Activated CD8-positive, alpha-beta memory T cell treated with anti-CD3 and anti-CD28 coated beads, Interleukin-2, amount 10 ng/mL, durations not matched to agents 7 days and 5 days (primary cell): ENCODE measurements at places on chromosomes 2 and 18. TPM values are rescaled to one million over a fixed set of nuclear protein-coding genes. Genes with fewer than 3 reads are reported as not detected.

TET3 gene
- 13.7 TPM for total RNA-seq

ADD2 gene
- 1.2 TPM for total RNA-seq

ANTXR1 gene
- not detected for total RNA-seq

CSRNP3 gene
- total RNA-seq: not detected

GREB1L gene
- total RNA-seq: not detected

CENPO gene
- 57.4 TPM for total RNA-seq

ACMSD gene
- total RNA-seq: not detected

GRCh38 chr18:22368021-22368420 is 49.7 kb downstream of the CTAGE1 start:
- DNase-seq: no peak
- no peaks in the 10 kb centered on the region for H3K36me3 ChIP-seq
- H3K4me1 ChIP-seq: no peaks in the 10 kb centered on the region
- no peak overlapping the region for H3K27ac ChIP-seq
- no peak overlapping the region for H3K4me3 ChIP-seq

DNA sequence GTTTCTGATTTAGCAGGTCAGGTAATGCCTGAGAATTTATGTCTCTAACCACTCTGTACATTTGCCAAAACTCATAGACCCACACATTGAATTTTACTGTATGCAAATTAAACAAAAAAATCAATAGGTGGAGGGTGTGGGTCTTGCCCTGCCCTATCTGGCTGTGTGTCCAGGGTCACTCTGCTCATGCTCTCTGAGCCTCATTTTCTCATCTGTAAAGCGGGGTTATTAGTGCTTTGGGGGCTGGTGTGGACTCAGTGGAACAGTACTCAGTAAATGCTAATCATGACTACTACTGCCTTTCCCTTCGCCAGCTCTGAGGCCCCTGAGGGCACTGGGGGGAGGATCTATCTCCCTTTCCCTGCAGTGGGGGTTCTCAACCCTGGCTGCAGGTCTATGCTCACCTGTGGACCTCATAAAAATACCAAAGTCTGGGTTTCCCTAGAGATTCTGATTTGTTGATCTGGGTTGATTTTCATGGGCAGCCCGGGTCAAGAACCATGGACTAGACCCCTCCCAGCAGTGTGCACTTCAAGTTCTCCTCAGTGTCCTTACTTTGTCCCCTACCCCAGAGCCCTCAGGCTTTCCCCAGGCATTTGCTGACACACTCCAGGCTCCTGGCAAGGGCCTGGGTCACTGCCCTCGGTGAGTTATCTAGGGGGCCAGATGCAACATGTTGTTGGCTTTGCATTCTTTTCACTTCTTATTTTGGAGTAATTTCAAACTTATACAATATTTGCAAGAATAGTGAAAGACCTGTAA is 27.5 kb downstream of the MTHFD2 start:
- no peak for DNase-seq
- no peaks in the 10 kb centered on the region for H3K27me3 ChIP-seq
- peaks cover 11% of the 10 kb centered on the region for H3K4me1 ChIP-seq

DNA sequence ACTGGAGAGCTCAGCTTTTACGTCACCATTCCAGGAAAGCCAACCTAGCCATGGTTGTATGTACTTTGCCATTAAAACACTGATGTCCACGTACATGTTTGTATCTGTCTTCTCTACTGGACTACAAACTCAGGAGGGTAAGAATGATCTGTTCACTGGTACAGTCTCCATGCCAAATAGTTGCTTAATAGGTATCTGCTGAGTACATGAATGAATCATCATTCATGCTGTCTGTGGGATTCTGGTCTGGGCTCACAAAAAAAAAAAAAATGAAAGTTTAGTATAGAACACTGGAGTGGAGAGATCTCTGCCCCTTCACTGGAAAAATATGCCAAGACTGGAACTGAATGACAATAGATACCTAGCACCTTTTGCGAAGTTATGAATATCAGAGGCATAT is 102.6 kb upstream of the ITGA4 start:
- DNase-seq: no peak
- no peak overlapping the region for H3K27ac ChIP-seq
- H3K4me1 ChIP-seq: peaks cover 33% of the 10 kb centered on the region
- no peaks in the 10 kb centered on the region for H3K27me3 ChIP-seq
- no peak overlapping the region for H3K4me3 ChIP-seq

DNA sequence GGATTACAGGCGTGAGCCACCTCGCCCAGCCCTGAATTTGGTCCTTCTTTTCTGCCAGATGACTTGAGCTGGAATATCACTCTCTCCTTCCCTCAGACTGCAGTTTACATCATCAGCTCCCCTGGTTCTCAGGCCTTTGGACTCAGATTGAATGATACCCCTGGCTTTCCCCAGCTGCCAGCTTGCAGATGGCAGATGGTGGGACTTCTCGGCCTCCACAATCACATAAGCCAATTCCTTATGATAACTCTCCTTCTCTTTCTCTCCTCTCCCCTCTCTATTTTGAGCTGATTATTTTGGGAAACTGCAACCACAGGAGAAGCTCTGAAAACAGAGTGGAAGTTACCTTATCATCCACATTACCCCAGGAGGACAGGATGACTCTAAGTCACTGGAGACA is 33.4 kb upstream of the ATP8B1 start:
- H3K4me1 ChIP-seq: peaks cover 41% of the 10 kb centered on the region
- H3K27ac ChIP-seq: no peak overlapping the region
- H3K36me3 ChIP-seq: peaks cover 39% of the 10 kb centered on the region
- no peak for DNase-seq
- H3K27me3 ChIP-seq: peaks cover 40% of the 10 kb centered on the region
- H3K4me3 ChIP-seq: no peak overlapping the region

- peak; percentile 58 for DNase-seq
- no peak overlapping the region for H3K4me3 ChIP-seq
- H3K36me3 ChIP-seq: no peaks in the 10 kb centered on the region
Measured at GRCh38 chr2:73920577-73921545, 5.8 kb upstream of the DGUOK start.

GRCh38 chr2:150188800-150189199 is 298.7 kb downstream of the RND3 start:
- no peaks in the 10 kb centered on the region for H3K27me3 ChIP-seq
- DNase-seq: no peak
- H3K4me1 ChIP-seq: no peaks in the 10 kb centered on the region
- no peaks in the 10 kb centered on the region for H3K36me3 ChIP-seq
- no peak overlapping the region for H3K4me3 ChIP-seq
- no peak overlapping the region for H3K27ac ChIP-seq

DNA sequence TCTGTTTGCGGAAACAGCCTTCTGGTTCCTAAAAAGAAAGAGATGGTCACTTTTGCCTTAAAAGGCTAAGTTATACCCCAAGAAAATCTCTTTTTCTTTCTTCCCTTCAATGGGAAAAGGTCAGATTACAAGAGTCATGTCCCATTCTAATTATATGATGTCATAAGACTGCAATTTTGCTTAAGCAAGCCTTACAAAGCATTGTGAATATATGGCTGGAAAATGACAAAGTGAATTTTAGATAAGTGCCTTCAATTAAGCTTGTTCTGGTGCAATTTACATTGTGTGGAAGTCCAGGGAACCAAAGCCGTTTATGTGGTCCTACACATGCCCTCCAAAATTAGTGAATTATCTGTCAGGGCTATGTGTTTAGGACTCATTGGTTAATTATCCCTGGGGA is 7.6 kb upstream of the BMP10 start:
- peaks cover 33% of the 10 kb centered on the region for H3K27me3 ChIP-seq
- H3K4me1 ChIP-seq: no peaks in the 10 kb centered on the region
- no peak for DNase-seq
- H3K27ac ChIP-seq: no peak overlapping the region
- no peak overlapping the region for H3K4me3 ChIP-seq

DNA sequence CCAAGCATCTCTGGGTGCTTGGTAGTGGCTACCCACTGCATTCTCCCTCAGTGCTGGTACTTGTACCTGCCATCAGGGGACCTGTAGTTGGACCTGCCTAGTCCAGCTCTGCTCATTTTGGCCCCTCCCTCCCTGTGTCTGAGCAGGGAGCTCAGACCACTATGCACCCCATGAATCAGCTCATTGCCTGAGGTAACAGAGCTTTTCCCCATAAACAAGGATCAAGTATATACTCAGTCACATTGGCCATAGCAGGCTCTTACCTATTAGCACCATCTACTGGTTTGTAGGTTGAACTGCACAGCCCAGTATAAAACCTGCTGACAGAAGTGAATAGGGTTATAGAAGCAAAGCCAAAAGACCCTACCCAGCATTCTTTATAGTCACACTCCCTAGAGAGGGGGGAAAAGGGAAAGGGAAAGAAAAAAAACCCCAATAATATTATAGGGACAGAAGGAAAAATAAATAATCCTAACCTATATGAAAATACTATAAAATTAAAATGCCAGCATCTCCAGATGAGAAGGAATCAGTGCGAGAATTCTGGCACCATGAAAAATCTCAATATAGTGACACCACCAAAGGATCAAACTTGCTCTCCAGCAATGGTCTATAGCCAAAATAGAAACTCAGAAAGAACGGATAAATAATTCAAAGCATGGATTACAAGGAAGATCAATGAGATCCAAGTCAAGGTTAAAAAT is 6.9 kb upstream of the FLACC1 start:
- peaks cover 59% of the 10 kb centered on the region for H3K36me3 ChIP-seq
- H3K4me3 ChIP-seq: no peak overlapping the region
- H3K4me1 ChIP-seq: peaks cover 25% of the 10 kb centered on the region
- DNase-seq: peak; percentile 45
- peak overlapping the region; percentile 78 for H3K27ac ChIP-seq
- no peaks in the 10 kb centered on the region for H3K27me3 ChIP-seq

GRCh38 chr18:47166294-47166693 is 9.9 kb downstream of the IER3IP1 start:
- H3K4me3 ChIP-seq: no peak overlapping the region
- H3K27me3 ChIP-seq: no peaks in the 10 kb centered on the region
- peaks cover 35% of the 10 kb centered on the region for H3K4me1 ChIP-seq
- no peak for DNase-seq

GRCh38 chr2:134745023-134745422 is 26.2 kb upstream of the TMEM163 start:
- H3K27me3 ChIP-seq: peaks cover 46% of the 10 kb centered on the region
- no peak overlapping the region for H3K4me3 ChIP-seq
- H3K36me3 ChIP-seq: no peaks in the 10 kb centered on the region

- H3K4me3 ChIP-seq: peak overlapping the region; percentile 10
- peak overlapping the region; percentile 87 for H3K27ac ChIP-seq
- peak; percentile 79 for DNase-seq
- peaks cover 32% of the 10 kb centered on the region for H3K4me1 ChIP-seq
- H3K36me3 ChIP-seq: peaks cover 70% of the 10 kb centered on the region
- no peaks in the 10 kb centered on the region for H3K27me3 ChIP-seq
Measured at GRCh38 chr2:85840091-85840490, 48.7 kb downstream of the ST3GAL5 start.
